Type B pancreatic cell (in vitro differentiated cells): ENCODE measurements at places on chromosomes 16 and 17.

- DNase-seq = no peak
These were observed 83.6 kb upstream of the NLRP1 start for GRCh38 chr17:5667871-5668270.

- no peak for DNase-seq
These were observed 11.9 kb downstream of the CTRL start for GRCh38 chr16:67919622-67920221.

- no peak for DNase-seq
These were observed 9.3 kb downstream of the ANKS4B start for GRCh38 chr16:21242756-21243155.

GRCh38 chr17:61129267-61130254 lies 270.1 kb upstream of the TBX2 start:
- no peak for DNase-seq

DNA sequence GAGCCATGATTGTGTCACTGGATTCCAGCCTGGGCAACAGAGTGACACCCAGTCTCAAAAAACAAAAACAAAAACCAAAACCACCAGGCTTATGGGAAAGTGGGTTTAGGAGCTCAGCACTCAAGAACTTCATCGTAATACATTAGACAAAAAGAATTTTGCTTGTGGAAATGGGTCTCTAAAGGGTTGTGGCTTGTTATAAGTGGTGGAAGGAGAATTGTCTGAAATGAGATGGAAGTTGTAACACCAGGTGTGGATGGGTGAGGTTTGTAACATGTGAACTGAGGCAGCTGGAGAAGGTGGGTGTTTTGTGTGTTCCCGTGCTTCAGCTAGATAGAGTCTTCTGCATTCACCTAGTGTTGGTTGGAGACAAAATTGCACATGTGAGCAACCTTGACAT lies 35.8 kb downstream of the CDH1 start:
- no peak for DNase-seq

DNA sequence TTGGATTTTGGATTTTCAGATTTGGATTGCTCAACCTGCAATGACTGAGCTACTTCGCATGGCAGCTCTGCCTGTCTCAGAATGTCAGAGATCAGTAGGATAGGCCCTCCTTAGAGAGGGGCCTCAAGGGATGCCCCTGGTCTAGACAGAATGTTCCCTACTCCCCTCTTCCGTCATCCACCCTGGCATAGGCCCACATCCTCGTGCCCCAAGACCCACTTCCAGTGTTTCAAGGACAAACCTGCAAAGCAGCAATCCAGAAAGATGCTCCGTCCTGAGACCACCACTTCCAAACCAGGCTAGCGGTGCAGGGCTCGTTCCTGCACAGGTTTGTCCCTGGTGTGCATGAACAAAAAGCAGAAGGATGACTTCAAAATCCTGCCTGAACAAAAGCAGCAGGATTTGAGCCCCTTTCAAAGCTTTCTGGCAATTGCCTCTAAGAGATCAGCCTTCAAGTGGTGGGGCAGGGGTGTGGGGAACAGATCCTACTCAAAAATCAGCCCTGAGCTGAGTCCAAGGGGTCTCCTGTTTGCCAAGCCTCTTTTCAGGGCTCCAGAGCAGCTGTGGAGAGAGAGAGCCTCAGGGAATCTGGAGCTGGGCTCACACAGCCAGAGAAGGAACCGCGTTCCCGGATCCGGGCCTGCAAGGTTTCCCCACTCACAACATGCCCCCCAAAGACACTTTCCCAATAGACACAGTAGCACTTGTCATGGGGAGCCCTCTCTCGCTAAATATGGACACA lies 121.1 kb downstream of the SOCS1 start:
- no peak for DNase-seq

GRCh38 chr17:79874329-79874981 lies 35.2 kb upstream of the CBX4 start:
- DNase-seq = no peak

DNA sequence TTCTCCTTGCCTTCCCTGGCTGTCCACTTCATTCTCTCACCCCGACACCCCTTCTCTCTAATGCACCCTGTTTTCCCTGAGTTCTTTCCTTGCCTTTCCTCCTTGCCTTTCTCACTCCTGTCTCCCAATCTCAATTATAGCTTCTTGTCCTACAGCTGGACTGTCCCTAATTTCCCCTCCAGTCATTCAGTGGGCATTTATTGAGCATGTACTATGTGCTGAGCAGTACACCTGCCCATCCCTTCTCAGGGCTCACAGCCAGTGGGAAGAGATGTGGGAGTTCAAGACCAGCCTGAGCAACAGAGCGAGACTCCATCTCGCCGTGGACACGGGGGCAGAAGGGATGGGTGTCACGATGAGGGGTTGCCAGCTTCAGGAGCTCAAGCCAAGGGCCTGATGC lies 5.8 kb downstream of the ATP2A1 start:
- no peak for DNase-seq

- no peak for DNase-seq
These were observed 91.8 kb downstream of the YPEL2 start for GRCh38 chr17:59423137-59423724.

GRCh38 chr17:27065588-27065987 lies 228.3 kb upstream of the WSB1 start:
- no peak for DNase-seq

- no peak for DNase-seq
These were observed 7.5 kb downstream of the DCAKD start for GRCh38 chr17:45043813-45044540.

DNA sequence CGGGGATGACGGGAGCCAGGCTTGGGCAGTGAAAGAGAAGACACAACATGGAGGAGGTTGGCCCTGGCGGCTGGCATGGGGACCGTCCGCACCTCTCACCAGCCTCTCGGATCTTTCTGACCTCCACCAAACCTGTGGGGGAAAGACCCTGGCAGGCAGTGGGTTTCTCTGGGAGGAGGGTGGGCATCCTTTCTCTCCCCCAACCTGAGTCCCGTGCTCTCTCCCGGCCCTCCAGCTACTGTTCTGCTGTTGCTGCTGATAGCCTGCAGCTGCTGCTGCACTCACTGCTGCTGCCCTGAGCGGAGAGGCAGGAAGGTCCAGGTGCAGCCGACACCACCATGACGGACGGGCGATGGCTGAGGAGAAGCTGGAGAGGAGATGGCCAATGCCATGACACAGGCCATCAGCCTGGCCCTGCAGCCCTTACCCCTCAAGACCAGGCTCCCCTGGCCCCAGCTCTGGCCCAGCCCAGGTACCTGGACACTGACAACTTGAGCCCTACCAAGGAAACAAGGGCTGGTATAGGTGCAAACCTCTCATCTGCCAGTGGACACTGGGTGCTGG lies 7.4 kb downstream of the SMIM5 start:
- no peak for DNase-seq

GRCh38 chr17:2041561-2042389 lies at the start of gene OVCA2:
TSS of gene OVCA2 (plus strand) at chr17:2042022. CDS start at chr17:2042048, 26 bp downstream.
- DNase-seq = peak; percentile 98

DNA sequence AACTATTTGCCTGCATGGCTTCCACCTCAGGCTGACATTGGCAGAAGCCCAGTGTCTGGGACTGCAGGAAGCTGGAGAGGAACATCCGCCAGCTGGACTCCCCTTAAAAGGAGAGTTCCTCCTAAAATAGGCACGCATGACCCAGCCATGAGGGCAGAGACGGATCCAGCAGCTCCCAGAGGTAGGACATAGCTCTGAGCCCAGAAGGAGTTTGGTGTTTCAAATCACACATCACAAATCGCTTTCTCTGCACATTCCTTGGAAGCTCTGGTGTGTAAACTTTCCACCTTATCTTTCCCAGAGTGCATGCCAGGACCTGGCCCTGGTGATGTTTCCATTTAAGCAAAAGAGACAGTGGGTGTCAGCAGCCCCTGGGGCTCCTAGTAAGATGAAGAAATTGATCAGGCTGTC lies 231.1 kb upstream of the CDH5 start:
- DNase-seq = no peak

DNA sequence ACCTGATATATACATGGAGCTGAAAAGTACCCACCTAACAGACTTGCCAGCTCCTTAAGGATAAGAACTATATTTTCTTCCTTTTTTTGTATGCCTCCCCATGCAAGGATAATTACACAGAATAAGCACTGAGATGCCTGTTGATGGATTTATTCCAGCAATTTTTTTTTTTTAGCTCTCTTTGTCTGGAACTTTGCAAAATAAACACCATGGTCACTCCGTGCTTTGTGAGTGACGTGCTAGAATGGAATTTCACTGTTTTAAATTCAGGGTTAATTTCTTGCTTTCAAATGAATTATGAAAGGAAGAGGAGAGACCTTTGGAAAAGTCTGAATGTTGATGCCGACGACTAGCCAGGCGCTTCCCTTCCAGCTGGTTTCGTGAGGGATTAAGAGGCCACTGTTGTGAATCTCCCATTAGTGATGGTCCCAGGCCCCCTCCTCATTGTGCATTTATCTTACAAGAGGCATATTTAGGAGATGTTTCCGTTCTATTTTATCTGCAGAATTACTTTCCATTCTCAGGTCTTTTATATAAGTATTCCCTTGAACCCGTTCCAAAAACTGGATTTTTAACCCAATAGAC lies 529.1 kb downstream of the WWOX start:
- DNase-seq = no peak

GRCh38 chr16:4958510-4959438 lies 644 bp downstream of the SEC14L5 start:
- DNase-seq = no peak

DNA sequence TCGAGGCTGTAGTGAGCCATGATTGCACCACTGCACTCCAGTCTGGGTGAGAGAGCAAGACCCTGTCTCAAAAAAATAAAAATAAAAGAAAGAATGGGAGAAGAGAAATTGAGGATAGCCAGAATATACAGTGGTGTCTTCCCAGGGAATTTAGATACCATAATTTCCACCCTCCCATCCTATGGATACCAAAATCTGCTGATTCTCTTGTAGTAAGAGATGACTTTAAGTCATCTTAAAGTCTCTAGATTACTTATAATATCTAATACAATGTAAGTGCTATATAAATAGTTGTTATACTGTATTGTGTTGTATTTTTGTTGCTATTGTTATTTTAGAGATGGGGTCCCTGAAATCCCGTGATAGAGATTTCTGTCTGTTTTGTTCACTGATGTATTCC lies 1.5 kb upstream of the ERAL1 start:
- DNase-seq = no peak

GRCh38 chr17:45700171-45701090 lies 83.7 kb upstream of the CRHR1 start:
- DNase-seq = no peak

DNA sequence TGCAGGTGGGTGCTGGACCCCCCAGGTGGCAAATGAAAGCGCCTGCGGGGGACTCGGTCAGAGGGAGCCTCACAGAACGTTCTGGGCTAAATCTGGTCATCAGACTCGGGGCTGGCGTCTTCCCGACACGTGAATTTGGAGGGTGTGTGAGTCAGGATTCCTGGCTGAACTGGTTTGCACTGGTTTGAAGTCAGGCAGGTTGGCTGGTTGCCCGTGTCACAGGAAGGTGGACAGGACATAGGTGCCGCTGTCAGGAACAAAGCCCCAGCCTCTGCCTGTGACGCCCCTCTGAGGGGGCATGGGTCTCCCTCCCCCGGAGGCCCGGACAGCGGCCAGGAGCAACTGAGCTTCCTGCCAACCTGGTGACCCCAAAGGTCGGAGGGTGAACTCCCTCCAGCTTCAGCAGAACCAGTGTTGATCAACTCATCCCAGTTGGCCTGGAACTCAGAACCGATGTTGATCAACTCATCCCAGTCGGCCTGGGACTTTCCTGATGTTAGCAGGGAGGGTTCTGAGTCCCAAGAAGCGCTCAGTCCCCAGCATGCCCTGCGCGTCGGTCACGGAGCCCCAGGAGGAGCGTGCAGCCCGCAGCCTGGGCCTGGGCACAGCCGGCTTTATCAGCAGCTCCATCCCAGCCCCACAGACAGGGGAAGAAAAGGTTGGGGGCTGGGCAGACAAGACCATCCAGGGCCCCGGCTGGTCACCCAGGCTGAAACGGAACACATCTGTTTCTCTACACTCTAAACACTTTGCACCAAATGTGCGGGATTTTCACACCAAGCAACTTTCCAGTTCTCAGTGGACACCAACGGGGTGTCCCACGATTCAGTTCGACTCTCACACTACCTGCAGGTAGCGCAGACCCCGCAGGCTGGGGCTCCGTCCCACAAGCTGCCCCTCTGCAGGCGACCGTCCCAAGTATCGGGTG lies 14.4 kb upstream of the METRNL start:
- peak; percentile 66 for DNase-seq

DNA sequence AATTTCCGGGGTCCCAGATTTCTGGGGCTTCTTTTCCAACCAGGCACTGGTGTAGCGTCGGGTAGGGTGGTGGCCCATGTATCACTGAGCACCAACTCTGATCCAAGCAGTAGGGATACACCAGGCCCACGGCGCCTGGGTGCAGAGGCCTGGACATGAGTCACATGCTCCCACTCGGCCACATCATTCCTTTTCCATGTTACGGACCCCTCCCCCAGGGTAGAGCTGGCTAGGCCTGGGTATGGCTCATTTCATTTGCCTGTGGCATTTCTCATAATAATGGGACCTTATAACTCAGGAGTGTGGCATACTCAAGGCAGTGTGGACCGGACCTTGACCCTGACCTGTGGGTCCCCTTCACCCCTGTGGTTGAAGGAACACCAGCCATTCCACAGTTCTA lies 18.0 kb upstream of the NDRG4 start:
- no peak for DNase-seq

DNA sequence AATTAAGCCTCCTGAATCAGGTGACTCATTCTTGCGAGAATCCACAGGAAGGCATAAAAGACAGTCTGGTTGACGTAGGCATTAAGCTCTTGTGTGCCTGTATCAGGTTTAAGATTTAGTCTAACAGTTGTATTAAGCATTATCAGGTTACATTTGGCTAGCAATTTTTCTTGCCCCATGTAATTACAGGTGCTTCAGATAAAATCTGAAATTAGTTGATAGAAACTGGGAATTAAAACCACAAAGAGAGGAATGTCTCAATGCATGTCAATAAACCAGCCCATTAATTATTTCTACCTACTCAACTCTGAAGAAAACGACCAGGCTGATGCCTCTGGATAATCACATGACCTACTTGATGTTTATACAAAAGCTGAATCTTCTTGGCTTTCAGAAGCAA lies 217.2 kb downstream of the CA10 start:
- DNase-seq = no peak

DNA sequence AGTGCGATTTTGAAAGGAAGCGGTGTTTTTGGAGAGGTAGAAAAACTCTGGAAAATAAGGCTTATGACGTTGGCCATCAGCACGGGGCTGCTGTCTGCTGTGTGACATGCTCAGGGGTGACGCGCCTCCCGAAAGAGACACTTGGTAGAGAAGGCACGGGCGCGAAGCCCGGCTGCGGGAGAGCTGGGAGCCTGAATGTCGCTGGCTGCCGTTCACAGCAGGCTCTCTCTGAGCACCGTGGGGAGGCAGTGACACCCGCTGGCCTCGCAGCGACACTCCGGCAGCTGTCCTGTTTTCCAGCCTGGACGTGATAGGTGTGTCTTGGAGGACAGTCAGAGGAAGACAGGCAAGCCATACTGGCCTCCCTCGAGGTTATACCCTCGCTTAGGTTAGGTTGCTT lies 759.1 kb upstream of the RBFOX1 start:
- DNase-seq = no peak
